ENCODE measurements at places on chromosomes 4 and X.

- DNase-seq = no peak
These were observed 116.1 kb downstream of the EVC2 start for GRCh38 chr4:5592272-5592671.

DNA sequence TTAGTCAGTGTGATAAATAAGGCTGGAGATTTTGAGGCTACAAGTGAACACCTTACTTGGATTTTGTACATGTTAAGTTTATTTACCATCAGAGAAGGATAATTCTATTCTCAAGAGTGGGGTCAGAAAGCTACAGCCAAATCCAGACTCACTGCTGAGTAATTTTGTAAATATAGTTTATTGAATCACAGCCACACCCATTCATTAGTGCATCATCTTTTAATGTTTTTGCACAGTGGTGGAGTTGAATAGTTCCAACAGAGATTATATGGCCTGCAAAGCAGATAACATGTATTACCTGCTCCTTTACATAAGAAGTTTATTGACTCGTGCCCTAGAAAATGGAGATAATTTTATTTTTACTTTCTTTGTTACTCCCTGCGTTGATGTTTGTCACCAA lies 60.4 kb downstream of the PCDH18 start:
- no peak for DNase-seq

- DNase-seq = no peak
These were observed 304.9 kb downstream of the DHX15 start for GRCh38 chr4:24279469-24279868.

- no peak for DNase-seq
These were observed 31.6 kb downstream of the KDM6A start for GRCh38 chrX:44904542-44905115.

All from activated CD8-positive, alpha-beta memory T cell treated with anti-CD3 and anti-CD28 coated beads, Interleukin-2, amount 50 U/mL, for 4 hours (primary cell).